ENCODE measurements at places on chromosomes 6 and 20.

- DNase-seq, result no peak
Measured at GRCh38 chr6:119065382-119065781, 13.1 kb downstream of the FAM184A start.

DNA sequence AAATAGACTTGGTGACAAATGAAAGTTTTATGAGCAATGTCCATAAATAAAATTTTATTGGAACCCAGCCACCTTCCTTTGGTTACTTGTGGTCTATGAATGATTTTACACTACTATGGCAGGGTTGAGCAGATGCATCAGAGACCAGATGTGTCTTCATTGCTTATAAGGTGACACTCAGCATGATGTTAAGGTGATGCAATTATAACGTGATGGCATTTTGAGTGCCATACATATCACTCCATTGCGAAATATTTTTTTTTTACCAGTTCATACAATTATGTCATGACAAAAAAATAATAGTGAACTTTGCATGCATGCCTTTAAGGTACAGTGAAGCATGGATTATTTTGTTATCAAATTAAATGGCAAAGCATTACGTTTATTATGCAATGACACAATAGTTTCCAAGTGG is 96.0 kb downstream of the ADTRP start:
- no peak for DNase-seq

- DNase-seq, result no peak
Measured at GRCh38 chr20:47843886-47844567, 58.7 kb upstream of the SULF2 start.

GRCh38 chr6:17289630-17290061 is 8.5 kb downstream of the RBM24 start:
- no peak for DNase-seq
